GM12892 (cell line): ENCODE measurements at places on chromosomes 3 and 15.

DNA sequence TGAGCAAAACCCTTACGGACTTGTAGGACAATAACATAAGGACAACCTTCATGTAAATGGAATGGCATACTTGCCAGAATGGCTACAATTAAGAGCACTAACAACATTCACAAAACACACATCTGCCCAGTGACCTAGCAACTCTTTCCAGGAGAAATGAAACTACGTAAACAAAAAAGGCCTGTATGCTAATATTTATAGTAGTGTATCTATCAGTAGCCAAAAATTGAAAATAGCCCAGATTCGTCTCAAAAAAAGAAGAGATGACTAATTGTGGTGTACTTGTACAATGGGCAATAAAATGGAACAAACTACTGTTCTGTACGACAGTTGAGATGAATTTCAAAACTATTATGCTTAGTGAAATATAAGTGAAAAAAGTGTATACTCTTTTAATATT is 38.4 kb downstream of the CMC1 start:
- no peak for DNase-seq

DNA sequence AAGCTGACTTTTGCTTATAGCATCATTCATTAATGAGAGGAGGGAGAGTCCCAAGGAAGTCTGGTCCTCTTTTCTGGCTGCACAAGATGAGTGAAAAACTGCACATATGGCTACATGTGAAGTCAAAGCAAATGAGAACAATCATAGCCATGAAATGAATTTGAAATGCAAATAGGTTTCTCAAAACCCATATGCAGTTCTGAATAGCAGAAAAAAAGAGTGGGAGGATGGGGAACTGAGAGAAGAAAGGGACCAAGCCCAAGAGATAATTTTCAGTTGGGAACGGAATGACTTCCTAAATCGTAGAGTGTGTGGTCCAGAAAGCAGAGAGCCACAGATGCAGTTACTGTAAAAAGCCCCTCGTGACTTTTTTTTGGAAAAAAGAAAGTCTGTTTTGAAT is 66.3 kb downstream of the GTPBP8 start:
- no peak for DNase-seq

DNA sequence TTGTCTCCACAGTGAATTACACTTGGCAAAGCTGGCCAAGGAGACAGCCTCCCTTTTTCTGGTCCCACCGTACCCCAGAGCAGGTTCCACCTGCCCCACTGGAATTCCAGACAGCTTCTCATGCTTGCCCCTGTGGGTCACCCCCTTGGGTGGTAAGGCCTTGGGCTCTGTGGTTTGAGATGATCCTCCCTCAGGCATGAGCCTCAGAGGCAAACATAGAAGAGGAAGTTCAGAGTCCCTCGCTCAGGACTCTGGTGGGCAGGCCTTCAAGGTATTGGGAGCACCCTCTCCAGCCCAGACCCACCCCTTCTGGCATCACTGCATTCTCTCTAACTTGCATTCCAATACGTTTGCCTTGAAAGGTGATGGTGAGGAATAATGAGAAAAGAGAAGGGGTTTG is 17.6 kb upstream of the UBA7 start:
- DNase-seq = no peak

- DNase-seq = no peak
Measured at GRCh38 chr15:71532994-71533393, 277.4 kb upstream of the NR2E3 start.

DNA sequence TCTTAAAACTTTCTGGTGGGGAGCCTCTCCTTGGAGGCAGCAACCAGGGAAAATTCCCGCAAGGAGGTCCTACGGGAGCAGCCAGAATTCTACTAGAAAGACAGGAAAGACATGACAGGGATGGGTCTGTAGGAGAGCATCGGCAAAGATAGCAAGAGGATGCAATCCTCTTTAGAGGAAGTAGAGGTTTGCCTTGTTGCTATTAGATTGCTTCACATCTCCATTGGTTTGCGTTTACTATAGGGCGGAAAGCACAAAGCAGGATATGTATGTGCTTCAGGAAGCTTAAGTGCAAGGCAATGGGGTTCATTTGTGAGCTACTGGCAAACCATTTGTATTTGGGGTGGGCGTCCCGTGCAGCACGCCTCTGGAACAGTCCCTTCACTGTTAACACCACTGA is 193.0 kb downstream of the RORA start:
- DNase-seq = no peak

GRCh38 chr3:29314727-29315088 is 33.8 kb downstream of the RBMS3 start:
- DNase-seq = no peak

DNA sequence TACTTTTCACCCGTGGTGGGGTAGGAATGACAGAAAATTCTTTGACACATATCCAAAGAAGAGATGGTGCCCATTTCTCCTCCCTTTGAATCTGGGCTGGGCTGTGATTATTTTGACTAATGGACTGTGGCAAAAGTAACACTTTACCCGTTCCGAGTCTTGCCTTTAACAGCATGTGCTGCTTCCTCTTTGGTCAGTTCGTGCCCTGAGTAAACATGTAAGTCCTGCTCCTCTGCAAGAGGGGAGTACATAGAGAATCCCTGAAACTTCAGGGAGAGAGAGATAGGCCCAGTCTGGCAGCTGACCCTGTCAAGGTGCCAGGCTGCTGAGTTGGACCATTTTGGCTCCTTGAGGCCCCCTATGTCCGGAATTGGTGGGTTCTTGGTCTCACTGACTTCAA is 243.1 kb downstream of the EPHB1 start:
- DNase-seq = no peak

GRCh38 chr3:25038922-25039321 is 389.1 kb upstream of the RARB start:
- no peak for DNase-seq
